ENCODE measurements at places on chromosomes 2 and 18.

DNA sequence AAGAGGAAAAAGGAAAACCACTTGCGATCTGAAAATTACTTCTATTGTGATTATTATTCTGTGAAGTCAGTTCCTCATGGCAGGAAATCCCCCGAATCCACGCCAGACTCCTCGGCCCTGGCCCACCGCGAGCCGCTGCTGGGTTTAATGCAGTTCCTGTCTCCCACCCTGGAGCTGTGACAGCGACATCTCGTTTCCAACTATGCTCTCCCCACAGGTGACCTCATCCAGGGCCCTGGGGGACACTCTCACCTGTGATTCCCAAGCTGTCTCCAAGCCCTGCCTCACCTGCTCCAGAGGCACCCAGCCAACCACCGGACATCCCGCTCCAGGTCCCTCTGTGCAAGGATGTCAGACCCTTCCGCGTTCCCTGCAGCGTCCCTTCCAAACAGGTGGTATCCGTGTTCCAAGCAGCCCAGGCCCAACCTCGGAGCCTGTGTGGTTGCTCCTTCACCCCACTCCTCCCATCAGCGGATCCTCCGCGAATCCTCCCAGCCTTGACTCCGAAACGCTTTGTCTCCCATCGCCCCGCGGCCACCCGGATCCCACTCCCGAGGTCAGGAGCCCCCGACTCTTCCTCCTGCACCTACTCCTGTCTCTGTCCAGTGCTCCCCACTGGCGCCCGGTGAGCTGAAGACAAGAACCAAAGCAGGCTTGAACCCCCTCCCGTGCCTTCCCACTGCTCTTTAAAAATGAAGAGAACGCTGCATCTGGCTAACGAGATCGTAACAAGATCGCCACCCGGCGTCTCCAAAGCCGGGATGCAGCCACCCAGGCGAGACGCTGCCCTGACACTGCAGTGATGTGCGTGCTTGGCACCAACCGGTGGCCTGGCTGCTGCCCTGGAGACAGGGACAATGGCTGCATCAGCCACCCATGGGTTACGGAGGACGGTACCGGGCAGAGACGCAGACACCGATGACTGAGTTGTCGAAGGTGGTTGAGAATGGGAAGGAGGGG is 96.5 kb downstream of the NDUFA10 start:
- no peak for DNase-seq

- no peak for DNase-seq
Measured at GRCh38 chr18:58662118-58662517, 9.1 kb upstream of the MALT1 start.

- DNase-seq: peak; percentile 56
Measured at GRCh38 chr2:63189026-63189425, 138.4 kb downstream of the OTX1 start.

GRCh38 chr2:106685180-106685897 is 198.2 kb downstream of the CD8B2 start:
- DNase-seq: no peak

- no peak for DNase-seq
Measured at GRCh38 chr2:196415384-196415783, 224.1 kb upstream of the CCDC150 start.

- DNase-seq: no peak
Measured at GRCh38 chr2:137535897-137536296, 428.4 kb upstream of the HNMT start.

- DNase-seq: no peak
Measured at GRCh38 chr2:185335879-185336278, 402.7 kb upstream of the FSIP2 start.

DNA sequence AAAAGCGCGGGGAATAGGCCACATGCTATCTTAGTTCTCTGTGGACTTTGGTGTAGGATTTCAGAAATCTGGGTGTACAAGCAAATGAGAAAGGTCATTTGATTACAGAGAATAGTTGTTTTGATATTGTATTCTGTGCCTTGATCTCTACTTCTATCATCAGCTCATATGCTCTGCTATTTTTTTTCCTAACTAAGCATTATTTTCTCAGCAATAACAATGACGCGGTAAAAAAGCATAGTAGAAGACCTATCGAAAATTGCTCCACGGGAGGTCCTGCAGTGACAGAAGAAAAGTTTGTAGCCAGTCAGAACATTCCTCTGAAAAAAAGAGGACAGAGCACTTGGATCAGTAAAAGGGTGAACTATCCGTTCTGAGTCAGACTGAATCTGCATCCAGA is 2.8 kb upstream of the SETBP1 start:
- no peak for DNase-seq

DNA sequence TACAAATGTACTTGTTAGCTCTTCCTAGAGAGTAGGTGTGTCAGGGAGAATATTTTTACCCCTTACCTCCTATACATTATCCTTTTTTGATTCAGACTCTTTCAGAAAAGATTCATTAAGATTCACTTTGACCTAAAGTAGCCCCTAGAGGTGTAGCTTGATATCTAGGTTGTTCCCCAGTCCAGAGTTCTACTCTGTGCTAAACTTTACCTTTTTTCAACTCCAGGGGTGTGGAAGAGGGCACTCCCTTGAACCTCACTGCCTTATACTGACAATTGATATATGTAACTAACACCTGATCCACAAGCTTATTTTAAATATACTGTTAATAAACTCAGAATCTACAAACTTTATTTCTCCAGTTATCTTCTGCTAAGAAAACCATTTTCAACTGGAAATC is 30.0 kb downstream of the AFTPH start:
- no peak for DNase-seq

GRCh38 chr18:47895565-47896250 is 34.8 kb downstream of the SMAD2 start:
- no peak for DNase-seq

DNA sequence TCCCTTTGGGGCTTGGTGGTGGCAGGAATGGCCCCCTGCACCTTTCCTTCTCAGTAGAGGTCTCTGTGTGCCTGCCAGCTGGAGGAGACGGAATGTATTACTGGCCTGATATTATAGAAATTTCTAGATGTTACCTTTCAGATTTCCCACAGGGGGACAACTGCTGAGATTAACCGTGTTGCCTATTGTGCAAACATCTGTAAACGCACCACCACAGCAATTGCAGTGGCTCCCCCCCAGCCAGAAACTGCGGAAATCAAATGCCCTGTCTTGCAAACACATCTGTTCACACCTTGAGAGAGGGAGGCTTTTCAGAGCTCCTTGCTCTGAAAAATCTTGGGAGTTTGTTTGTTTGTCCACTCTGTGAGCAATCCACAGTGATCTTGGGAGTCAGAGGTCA is 270.0 kb upstream of the RAB12 start:
- DNase-seq: no peak

DNA sequence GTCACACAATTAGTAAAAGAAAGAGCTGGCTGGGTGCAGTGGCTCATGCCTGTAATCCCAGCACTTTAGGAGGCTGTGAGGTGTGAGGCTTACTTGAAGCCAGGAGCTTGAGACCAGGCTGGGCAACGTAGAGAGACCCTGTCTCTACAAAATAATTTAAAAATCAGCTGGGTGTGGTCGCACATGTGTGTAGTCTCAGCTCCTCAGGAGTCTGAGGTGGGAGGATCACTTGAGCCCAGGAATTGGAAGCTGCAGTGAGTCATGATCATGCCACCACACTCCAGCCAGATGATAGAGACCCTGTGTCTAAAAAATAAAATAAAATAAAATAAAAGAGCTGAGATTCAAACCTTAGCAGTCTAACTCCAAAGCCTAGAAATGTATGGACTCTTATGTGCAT is 39.0 kb upstream of the NEDD4L start:
- DNase-seq: no peak

GRCh38 chr2:63488118-63488713 is 100.1 kb downstream of the WDPCP start:
- peak; percentile 25 for DNase-seq

DNA sequence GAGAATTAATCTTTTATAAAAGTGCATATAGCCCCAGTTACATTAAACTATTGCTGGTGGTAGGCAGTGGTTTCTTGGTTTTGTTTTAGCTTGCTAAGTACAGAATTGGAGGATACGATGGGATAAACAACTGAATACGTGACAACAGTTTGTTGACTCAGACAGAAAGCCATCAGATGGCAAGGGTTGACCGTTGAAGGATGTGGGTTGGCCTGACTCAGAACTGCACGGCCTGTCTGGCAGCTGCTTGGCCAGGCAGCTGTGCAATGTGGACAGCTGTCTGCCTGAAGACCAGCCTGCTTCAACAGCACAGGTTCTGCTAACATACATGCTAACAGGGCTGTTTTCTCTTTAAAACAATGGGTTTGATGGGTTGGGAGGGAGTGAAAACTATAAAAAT is 46.6 kb downstream of the PRKRA start:
- no peak for DNase-seq

DNA sequence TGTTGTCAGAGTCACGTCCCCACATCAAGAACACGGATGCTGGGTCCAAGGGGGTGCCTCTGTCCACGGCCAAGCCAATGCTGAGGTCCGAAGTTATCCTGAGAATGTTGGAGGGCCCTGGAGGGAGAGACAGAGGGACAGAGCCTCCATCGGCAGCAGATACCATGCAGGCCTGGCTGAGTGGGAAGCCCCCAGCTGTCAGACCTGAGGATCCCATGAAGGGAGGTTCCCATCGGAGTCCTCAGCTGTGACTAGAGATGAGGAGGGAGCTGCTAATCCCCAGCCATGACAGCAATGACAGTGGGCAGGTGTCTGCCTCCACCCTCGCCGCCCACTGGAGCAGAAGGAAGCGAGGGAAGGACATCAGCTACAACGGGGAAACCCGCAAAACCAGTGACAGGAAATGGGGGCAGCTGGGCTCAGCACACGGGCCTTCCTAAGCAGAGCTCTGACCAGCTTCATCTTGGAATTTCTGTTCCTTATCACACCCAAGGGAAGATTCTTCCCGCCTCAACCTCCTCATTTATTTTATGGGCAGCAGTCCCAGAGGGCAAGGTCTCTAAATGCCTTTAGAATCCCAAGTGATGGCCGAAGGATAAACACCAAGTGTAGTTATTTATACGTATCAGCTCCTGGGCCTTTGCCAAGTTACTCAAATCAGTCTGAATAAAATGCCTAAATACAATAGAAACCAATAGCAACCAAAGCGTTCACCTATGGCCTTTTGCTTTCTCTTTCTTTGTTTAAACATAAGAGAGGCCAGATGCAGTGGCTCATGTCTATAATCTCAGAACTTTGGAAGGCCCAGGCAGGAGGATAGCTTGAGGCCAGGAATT is 32.2 kb downstream of the FAM178B start:
- peak; percentile 25 for DNase-seq

DNA sequence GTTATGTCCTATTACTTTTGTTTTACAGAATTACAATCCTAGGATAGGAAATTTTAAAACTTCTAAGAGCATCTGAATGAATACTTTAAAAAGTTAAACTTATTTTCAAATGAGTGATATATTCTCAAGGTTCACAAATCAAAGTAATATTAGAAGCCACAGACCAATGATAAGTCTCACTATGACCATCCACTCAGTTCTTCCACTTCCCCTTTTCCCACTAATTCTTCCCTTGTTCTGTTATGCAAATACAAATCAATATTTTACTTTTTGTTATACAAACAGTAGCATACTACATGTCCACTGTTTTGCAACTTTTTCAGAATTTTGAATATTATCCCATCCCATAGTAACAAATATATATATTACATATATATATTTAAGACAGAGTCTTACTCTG is 20.2 kb downstream of the USP37 start:
- no peak for DNase-seq

DNA sequence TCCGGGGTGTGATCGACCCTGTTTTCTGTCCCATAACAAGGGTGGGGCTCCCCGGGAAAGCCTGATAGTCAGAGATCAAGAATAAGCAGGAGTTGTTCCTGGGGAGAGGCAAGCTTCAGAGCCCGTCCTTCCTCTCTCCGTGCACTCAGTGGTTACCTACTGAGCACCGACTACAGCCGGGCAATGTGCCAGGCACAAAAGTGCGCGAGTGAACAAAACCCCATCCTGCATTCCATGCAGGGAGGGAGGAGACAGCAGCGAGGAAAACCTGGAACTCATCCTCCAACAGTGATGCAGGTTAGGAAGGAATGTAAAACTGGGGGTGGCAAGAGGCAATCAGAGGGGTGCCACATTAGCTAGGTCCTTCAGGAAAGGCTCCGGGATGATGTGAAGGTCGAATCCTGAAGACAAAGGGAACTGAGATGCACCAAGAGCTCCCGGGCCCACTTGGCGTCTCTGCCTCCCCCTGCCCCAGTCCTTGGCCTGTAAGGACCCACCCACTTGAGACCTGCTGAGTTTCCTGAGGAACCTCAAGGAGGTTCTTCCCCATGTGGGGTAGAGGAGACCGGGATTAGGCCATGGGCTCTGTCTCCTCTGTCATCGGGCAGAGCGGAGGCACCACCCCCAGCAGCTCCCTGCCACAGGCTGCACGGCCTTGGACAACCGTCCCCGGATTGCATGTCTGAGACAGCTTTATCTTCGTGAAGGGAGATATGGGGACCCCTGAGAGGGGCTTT is 198.2 kb downstream of the NDUFA10 start:
- no peak for DNase-seq

DNA sequence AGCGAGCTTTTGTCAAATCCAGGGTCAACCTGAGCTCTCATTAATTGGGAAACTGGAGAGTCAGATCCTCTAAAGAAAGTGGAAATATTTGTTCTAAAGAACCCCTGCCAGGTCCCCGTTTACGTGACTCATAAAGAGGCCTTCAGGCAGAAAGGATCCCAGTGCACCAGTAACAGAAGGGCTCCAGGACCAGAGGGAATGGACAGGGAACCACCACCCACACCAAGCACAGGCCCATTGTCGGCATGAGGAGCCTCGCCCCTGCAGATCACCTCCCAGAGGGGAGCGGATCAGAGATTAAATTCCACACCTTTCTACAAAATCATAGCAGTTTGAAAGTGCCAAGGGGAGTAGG is 16.4 kb upstream of the C1QL2 start:
- DNase-seq: peak; percentile 12

GRCh38 chr2:219186754-219187456 is 8.8 kb downstream of the RETREG2 start:
- DNase-seq: no peak

- peak; percentile 62 for DNase-seq
Measured at GRCh38 chr2:100281521-100282438, 40.5 kb downstream of the LONRF2 start.

- DNase-seq: peak; percentile 3
Measured at GRCh38 chr2:172865422-172865821, 129.8 kb downstream of the RAPGEF4 start.

GRCh38 chr2:55156326-55156725 is 75.8 kb downstream of the CLHC1 start:
- no peak for DNase-seq

- DNase-seq: no peak
Measured at GRCh38 chr2:167333245-167333644, 445.0 kb downstream of the XIRP2 start.

GRCh38 chr2:28802975-28803429 is 7.6 kb upstream of the SPDYA start:
- peak; percentile 29 for DNase-seq

- no peak for DNase-seq
Measured at GRCh38 chr2:89845532-89845931, 1154.1 kb downstream of the RPIA start.

GRCh38 chr2:73258913-73259215 is 24.8 kb downstream of the CCT7 start:
- DNase-seq: no peak

- DNase-seq: no peak
Measured at GRCh38 chr2:213751446-213751845, 467.2 kb downstream of the SPAG16 start.

All from hematopoietic multipotent progenitor cell treated with erythropoietin and hydrocortisone succinate and interleukin-3 and kit ligand, for 8 days (in vitro differentiated cells).